NAMALWA (cell line): ENCODE measurements at places on chromosomes 1 and 21.
A peak's percentile ranks its signal among the peaks of the same experiment; 100 is the strongest.

GRCh38 chr1:158353303-158354075 lies at the start of gene CD1E:
Gene CD1E (plus strand): TSS chr1:158353894. CDS start chr1:158353989, 95 bp downstream.
- no peak for DNase-seq

DNA sequence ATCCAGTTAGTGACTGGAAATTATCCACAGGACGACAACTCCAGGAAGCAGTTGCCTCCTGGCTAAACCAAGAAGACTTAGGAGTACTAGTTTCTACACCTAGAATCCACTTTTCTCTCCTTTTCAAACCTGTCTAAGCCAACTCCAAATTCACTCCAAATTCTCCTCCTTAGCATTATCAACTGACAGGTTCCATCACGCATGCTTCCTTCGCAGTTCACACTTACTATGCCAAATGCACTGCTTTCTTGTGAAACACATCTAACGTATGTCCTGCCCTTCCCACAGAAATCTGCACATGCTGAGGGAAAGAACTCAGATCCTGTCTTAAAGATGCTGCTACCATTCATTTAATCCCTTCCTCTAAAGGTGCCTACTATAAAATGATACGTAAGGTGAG lies 225.9 kb downstream of the RERE start:
- no peak for DNase-seq

DNA sequence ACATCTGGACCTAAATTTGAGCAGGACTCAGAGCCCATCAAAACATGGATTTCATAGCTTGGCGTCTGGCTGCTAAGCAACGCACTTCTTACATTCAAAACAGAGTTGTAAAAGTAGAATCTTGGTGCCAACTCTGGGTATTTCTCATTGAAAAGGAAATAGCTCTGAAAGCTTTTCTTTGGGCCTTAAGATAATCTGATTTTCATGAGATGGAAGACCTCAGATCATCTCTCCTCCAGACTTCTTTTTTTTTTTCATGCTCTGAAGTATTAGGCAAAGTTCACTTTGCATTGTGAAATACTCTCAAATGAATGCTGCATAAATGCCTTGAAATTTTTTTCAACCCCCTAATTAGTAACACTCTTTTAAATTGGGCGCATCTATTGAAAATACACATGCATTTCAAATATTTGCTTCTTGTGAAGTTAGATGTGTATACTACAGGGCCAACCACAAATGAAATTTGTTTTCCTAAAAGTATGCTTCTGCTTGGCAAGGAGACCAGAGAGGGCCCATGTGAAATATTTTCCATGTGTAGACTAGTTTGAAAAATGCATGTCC lies 4.2 kb downstream of the ADAMTS5 start:
- DNase-seq = no peak

- no peak for DNase-seq
Measured at GRCh38 chr1:111756124-111756513, 418 bp downstream of the DDX20 start.

GRCh38 chr1:153568367-153569099 lies 2.9 kb upstream of the S100A2 start:
- DNase-seq = peak; percentile 91

DNA sequence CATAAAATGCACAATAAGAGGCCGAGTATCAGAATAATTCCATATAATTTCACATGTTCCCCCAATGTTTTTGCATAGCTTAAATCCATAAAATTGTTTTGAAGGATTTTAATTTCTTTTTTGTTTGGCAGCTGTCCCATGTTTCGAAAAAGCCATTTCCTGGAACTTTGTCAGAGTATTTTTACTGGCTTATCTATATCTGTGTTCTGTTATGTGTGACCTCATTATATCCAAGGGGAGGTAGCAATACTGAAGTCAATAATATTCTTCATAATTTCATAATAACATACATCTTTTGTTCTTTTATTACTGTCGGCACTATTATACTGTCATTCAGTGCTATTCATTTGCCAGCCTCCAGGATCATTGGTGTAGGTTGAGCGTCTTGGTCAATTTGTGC lies 9.4 kb upstream of the BACH1 start:
- DNase-seq = no peak

- no peak for DNase-seq
Measured at GRCh38 chr1:206101351-206102045, 15.7 kb downstream of the AVPR1B start.

DNA sequence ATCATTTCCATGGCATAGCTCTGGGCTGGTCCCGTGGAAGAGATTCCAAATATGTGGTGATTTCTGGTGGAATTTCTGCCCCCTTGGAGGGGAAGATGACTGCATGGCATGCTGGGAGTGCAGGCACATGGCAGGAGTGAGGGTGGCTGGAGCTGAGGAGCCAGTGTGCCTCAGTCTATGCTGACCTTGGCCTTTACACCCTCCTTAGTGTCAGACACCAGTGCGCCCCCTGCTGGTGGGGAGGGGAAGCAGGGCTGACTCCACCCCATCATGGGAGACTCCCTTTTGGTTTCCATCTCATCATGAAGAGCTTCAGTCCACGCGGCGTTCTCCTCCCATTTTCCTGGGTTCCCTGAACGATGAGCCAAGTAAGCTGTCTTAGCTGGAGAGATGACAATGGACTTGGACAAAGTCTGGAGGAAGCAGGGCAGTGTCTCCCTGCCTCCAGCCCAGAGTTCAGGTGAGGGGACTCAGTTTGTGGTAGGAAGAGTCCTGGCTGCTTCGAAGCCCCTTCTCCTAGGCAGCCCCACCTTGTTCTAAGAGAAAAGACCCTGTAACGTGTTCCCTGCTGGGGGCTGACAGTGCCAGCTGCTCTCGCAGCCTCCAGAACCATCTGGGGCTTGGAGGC lies 10.3 kb downstream of the ALX3 start:
- peak; percentile 75 for DNase-seq

DNA sequence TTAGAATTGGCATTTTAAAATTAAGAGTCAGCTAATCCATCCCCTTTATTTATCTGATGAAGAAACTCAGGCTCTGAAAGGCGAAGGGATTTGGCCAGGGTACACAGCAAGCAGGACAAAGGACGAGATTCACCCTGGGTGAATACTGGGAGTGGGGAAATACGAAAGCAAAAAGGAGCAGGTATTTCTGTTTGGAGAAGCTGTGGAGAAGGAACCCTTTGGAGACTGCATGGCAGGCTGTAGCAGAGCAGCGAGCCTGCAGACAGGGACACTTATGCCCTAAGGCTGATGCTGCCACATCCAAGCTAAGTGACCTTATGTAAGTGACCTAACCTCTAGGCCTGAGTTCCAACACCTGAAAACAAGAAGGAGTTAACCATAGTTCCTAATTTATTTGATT lies 207.2 kb upstream of the C1orf87 start:
- DNase-seq = no peak
